ENCODE measurements at places on chromosomes 6 and 20.

GRCh38 chr20:48875233-48875913 lies 46.1 kb upstream of the ARFGEF2 start:
- no peak for DNase-seq

- DNase-seq = no peak
These were observed 16.9 kb upstream of the CSE1L start for GRCh38 chr20:49029203-49029602.

DNA sequence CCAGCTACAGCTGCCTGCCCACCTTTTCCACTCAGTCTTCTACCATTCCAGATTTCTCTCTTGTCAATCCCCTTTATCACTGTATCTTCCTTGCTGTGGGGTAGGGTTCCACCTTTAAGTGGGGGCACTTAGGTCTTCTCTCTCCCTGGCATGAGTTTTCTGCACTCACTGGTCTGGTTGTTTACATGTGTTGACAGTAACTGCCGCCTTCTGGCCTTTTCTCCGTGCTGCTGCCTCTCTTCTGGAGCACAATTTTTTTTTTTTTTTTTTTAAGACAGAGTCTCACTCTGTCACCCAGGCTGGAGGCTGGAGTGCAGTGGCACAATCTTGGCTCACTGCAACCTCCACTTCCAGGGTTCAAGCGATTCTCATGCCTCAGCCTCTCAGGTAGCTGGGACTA lies 12.0 kb downstream of the RNF114 start:
- DNase-seq = no peak

GRCh38 chr6:70685494-70686180 lies 18.0 kb downstream of the SMAP1 start:
- no peak for DNase-seq

GRCh38 chr6:34360556-34360955 lies 31.9 kb downstream of the NUDT3 start:
- no peak for DNase-seq

- peak; percentile 70 for DNase-seq
These were observed at the start of gene FBXO9 for GRCh38 chr6:53065266-53066076. Gene FBXO9 (plus strand): TSS chr6:53065404. CDS start chr6:53065790, 386 bp downstream.

DNA sequence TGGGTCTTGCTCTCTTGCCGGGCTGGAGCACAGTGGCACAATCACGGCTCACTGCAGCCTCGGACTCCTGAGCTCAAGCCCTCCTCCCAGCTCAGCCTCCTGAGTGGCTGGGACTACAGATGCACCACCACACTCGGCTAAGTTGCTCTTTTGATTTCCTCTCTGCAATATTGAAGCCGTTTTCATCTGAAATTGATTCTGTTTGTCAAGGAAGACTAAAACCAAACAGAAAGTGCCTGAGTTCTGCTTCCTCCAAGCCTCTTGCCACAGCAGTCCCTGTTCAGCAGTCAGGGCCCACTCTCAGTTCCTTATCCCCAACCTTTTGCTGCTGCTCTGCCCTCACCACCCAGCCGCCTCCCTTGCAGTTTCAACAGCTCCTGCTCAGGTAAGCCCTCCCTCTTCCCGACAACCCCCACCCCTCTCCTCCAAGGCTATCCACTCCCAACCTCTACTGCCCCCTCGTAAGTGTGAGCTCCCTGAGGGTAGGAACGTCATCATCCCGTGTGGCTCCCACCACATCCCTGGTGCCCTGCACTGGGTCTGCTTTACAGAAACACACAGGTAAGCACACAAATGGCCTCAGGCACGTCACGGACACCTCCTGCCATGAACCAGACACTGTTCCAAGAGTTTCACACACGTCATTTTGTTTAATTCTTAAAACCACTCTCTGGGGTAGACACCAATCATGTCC lies 70.7 kb upstream of the TAB2 start:
- DNase-seq = peak; percentile 49

- DNase-seq = no peak
These were observed 40.4 kb downstream of the GNAS-AS1 start for GRCh38 chr20:58810116-58810878.
